MCF 10A (cell line): ENCODE measurements at places on chromosomes 12 and 14.

DNA sequence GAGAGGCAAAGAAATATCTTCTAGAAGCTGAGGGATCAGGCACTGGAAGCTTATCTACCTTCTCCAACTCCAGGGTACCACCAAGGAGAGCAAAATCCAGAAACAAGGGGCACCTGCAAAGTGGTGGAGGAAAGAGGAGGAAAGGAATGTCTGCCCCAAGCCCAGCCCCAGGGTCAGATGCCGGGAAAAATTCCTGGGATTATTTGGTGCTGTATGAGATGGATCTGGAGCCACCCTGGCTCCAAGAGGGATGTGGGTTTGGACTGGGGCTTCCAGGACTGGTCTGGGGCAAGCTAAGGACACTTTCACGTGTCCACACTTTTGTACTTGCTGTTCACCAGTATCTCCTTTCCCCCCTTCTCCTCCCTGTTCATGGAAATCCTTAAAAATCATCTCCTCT lies 69.8 kb downstream of the DPF3 start:
- H3K4me1 ChIP-seq, result no peaks in the 10 kb centered on the region
- no peak overlapping the region for H3K4me3 ChIP-seq
- no peak for DNase-seq
- no peak overlapping the region for H3K27ac ChIP-seq
- no peaks in the 10 kb centered on the region for H3K27me3 ChIP-seq

- peaks cover 3% of the 10 kb centered on the region for H3K36me3 ChIP-seq
- H3K4me1 ChIP-seq, result peaks cover 32% of the 10 kb centered on the region
- no peak overlapping the region for H3K4me3 ChIP-seq
- DNase-seq, result peak; percentile 31
Observed at GRCh38 chr14:70887207-70887681, 20.0 kb upstream of the PCNX1 start.

DNA sequence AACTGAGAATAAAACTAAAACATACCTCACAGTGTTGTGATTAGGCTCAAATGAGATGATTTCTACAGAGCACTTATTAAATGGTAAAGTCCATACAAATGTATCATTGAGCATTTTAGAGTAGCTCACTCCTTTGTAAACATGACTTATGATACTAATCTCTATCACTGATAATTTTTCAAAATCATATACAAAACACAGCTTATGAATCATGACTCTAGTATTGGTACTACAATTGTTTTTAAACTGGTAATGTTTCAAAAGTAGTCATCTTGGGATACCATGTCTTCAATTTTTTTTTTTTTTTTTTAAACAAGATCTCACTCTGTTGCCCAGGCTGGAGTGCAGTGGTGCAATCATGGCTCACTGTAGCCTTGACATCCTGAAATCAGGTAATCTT lies 40.1 kb upstream of the KRR1 start:
- peaks cover 5% of the 10 kb centered on the region for H3K4me1 ChIP-seq
- H3K27me3 ChIP-seq, result no peaks in the 10 kb centered on the region
- no peaks in the 10 kb centered on the region for H3K36me3 ChIP-seq
- no peak for DNase-seq
- H3K4me3 ChIP-seq, result no peak overlapping the region

DNA sequence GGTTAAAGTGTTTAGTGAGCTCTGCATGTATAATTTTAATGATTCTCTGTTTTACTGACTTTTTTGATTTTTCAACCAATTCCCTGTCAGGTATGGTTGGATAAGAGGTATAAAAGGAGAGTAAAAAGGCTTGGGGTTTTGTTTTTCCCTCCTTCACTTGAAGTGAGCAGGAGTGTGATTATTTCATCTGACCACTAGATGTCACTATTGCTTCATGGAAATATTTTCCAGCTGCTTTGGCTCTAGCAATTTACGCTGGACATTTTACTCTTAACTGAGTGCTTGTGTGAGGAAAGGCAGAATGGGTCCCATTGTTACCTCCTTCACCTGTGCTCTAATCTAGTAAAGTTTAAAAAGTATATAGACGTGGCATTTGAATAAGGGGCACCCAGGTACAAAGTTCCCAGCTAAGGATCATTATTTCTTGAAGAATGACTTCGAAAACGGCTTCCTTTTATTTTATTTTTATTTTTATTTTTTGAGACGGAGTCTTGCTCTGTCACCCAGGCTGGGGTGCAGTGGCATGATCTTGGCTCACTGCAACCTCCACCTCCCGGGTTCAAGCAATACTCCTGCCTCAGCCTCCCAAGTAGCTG lies 66.5 kb downstream of the TBC1D30 start:
- no peak overlapping the region for H3K27ac ChIP-seq
- H3K4me1 ChIP-seq, result peaks cover 6% of the 10 kb centered on the region
- H3K36me3 ChIP-seq, result no peaks in the 10 kb centered on the region
- H3K27me3 ChIP-seq, result peaks cover 15% of the 10 kb centered on the region
- peak; percentile 71 for DNase-seq

DNA sequence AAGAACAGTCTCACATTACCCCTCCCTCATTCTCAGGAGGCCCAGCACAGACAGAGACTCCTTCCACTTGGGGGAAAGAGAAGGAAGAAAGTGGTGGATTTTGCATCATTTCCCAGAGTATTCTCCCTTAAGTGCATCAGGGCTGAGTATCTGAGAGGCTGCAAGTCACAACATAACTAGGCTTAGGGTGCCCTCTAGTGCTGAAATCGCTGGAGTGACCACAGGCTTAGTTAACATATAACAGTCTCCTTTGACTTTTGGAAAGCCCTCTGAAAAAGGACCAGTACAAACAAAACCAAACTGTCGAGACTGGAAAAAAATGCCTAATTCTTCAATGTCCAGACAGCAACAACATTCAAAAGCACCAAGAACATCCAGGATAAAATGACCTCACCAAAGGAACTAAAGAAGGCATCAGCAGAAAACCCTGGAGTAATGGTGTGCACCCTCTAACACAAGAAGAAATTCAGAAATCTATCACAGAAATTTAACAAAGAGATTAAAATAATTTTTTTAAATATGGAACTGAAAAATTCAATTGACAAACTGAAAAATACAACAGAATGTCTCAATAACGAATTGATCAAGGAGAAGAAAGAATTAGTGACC lies 412.3 kb downstream of the RPS29 start:
- H3K36me3 ChIP-seq, result no peaks in the 10 kb centered on the region
- H3K4me1 ChIP-seq, result no peaks in the 10 kb centered on the region
- H3K4me3 ChIP-seq, result no peak overlapping the region
- peaks cover 31% of the 10 kb centered on the region for H3K27me3 ChIP-seq
- DNase-seq, result peak; percentile 75

- no peak for DNase-seq
- no peak overlapping the region for H3K4me3 ChIP-seq
- peaks cover 22% of the 10 kb centered on the region for H3K27me3 ChIP-seq
Observed at GRCh38 chr14:87990682-87991081, 2.3 kb downstream of the GALC start.

DNA sequence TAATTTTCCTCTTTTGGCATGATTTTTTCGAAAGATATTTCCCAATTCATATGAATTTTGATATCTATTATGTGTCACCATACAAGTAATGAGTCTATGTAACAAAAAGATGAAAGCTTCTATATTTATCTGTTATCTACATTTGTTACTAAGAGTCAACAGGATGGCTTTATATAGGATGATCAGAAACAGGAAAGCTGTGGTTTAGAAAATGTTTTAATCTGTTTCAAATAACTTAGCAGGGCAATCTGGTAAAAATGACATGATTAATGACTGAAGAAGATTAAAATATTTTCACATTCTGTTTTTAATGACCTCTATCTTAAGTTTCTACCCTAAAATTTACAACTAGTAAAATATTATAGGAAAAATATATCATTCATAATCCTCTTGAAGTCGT lies 105.8 kb downstream of the MSRB3 start:
- H3K36me3 ChIP-seq, result no peaks in the 10 kb centered on the region
- H3K4me3 ChIP-seq, result no peak overlapping the region
- DNase-seq, result no peak
- no peaks in the 10 kb centered on the region for H3K4me1 ChIP-seq

GRCh38 chr14:34450958-34451357 lies 11.1 kb downstream of the SPTSSA start:
- H3K27me3 ChIP-seq, result no peaks in the 10 kb centered on the region
- no peaks in the 10 kb centered on the region for H3K4me1 ChIP-seq
- H3K27ac ChIP-seq, result no peak overlapping the region
- peaks cover 92% of the 10 kb centered on the region for H3K36me3 ChIP-seq

- no peaks in the 10 kb centered on the region for H3K27me3 ChIP-seq
- no peak for DNase-seq
- no peaks in the 10 kb centered on the region for H3K36me3 ChIP-seq
- peak overlapping the region; percentile 78 for H3K27ac ChIP-seq
Observed at GRCh38 chr14:103057028-103057371, 349 bp downstream of the CDC42BPB start.

- DNase-seq, result peak; percentile 87
- H3K4me1 ChIP-seq, result peaks cover 9% of the 10 kb centered on the region
- H3K36me3 ChIP-seq, result peaks cover 9% of the 10 kb centered on the region
Observed at GRCh38 chr12:54191550-54192022, 2.8 kb upstream of the SMUG1 start.

GRCh38 chr14:57607086-57607485 lies 113.4 kb upstream of the CCDC198 start:
- no peaks in the 10 kb centered on the region for H3K36me3 ChIP-seq
- H3K4me3 ChIP-seq, result no peak overlapping the region
- no peak overlapping the region for H3K27ac ChIP-seq
- DNase-seq, result no peak

DNA sequence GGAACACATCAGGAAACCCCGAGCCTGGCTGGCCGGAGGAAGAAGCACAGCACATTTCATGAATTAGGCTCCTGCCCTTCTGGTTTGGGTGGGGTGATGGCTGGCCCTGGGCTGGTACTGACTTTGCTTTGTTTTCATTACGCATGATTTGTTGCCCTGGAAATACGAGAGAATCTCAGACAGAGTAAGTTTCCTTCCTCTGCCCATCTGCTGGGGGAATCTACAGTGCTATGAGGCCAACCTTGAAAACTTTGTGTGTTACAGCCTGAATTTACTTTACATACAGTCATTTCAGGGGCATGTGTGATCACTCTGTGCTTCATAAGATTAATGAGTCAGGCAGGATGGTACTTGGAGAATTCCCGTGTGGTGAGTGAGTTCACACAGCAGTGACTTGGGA lies 20.5 kb upstream of the SLC5A8 start:
- H3K36me3 ChIP-seq, result no peaks in the 10 kb centered on the region
- no peak overlapping the region for H3K4me3 ChIP-seq
- no peaks in the 10 kb centered on the region for H3K4me1 ChIP-seq
- no peak overlapping the region for H3K27ac ChIP-seq
- DNase-seq, result peak; percentile 9
- no peaks in the 10 kb centered on the region for H3K27me3 ChIP-seq

- no peak overlapping the region for H3K4me3 ChIP-seq
- H3K27ac ChIP-seq, result no peak overlapping the region
- no peaks in the 10 kb centered on the region for H3K4me1 ChIP-seq
- H3K27me3 ChIP-seq, result no peaks in the 10 kb centered on the region
- peaks cover 7% of the 10 kb centered on the region for H3K36me3 ChIP-seq
Observed at GRCh38 chr14:99420711-99421110, 59.9 kb downstream of the SETD3 start.

DNA sequence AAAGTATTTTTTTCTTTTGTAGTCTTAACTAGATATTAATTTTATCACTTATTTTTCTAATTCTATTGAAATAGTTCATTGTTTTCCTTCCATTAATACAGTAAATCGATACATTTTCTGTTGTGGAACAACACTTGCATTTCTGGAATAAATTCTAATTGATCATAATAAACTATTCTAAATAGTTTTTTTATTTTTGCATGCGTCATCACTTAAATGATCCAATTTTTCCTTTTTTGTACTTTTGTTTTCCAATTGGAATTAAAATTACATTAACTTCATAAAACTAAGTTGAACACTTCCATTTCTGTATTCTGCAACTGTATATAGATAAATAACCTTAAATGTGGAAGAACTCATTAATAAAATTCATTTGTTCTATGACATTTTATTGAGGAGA lies 202.5 kb downstream of the KCNC2 start:
- H3K27ac ChIP-seq, result no peak overlapping the region
- H3K36me3 ChIP-seq, result no peaks in the 10 kb centered on the region
- peaks cover 6% of the 10 kb centered on the region for H3K4me1 ChIP-seq
- DNase-seq, result no peak
- H3K27me3 ChIP-seq, result no peaks in the 10 kb centered on the region

GRCh38 chr12:68578765-68579164 lies 31.9 kb upstream of the RAP1B start:
- no peaks in the 10 kb centered on the region for H3K36me3 ChIP-seq
- no peak for DNase-seq
- H3K4me1 ChIP-seq, result no peaks in the 10 kb centered on the region
- no peak overlapping the region for H3K4me3 ChIP-seq
- H3K27ac ChIP-seq, result no peak overlapping the region
- H3K27me3 ChIP-seq, result no peaks in the 10 kb centered on the region

- H3K27me3 ChIP-seq, result peaks cover 48% of the 10 kb centered on the region
- no peak for DNase-seq
- H3K27ac ChIP-seq, result no peak overlapping the region
- H3K36me3 ChIP-seq, result no peaks in the 10 kb centered on the region
- H3K4me3 ChIP-seq, result no peak overlapping the region
Observed at GRCh38 chr12:41055875-41056577, 132.1 kb upstream of the PDZRN4 start.

DNA sequence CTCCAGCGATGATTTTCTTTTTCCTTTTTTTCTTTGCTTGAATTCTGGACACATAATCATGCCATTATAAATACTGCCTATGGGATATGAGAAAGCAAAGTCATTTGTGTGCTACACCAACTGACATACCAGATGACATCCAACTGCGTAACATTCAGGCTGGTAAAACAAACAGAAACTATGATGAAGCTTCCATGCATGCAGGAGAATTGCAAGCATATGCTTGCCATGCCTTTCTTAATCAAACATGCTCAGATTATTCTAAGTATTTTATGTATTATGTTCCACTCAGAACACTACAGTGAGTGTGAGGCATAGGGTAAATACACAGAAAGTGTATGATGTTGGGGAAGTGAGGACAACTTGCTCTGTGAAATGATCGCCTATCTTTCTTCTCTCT lies 97.4 kb downstream of the C12orf50 start:
- H3K36me3 ChIP-seq, result peaks cover 6% of the 10 kb centered on the region
- H3K4me3 ChIP-seq, result no peak overlapping the region
- peaks cover 15% of the 10 kb centered on the region for H3K4me1 ChIP-seq
- DNase-seq, result peak; percentile 16
- no peaks in the 10 kb centered on the region for H3K27me3 ChIP-seq

DNA sequence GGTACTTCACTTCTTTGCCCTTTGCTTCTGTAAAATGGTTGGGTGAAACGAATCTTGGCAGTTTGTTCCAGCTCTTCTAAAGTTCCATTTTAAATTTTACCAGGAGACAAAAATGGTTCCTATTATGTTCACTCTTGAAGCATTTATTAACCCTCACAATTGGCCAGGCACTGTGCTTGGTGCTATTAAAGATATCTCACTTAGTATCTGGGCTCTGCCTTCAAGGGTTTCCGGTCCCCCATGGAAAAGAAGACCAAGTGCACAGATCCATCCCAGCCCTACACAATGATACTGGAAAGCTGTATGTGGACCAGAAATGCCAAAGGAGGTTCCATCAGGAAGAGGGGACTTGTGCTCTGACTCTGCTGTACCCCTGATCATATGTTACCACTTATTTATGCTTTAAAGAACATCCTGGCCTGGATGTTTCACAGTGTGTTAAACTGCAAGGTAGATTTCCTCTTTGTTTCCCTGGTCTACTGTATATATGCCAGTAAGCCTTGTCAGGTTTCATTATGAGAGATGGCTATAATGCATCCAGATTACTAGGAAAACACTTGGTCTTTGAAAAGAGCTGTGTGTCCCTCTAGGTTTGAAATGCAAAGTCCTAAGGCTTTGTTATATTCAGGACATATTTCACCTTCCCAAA lies 154.8 kb downstream of the PRKCH start:
- H3K4me1 ChIP-seq, result peaks cover 57% of the 10 kb centered on the region
- DNase-seq, result no peak
- H3K27me3 ChIP-seq, result no peaks in the 10 kb centered on the region
